ENCODE measurements at places on chromosomes 7 and 10.

- DNase-seq = no peak
Measured at GRCh38 chr10:93565446-93565845, 1.0 kb upstream of the FFAR4 start.

GRCh38 chr10:8036506-8037198 lies 17.8 kb upstream of the GATA3 start:
- no peak for DNase-seq

DNA sequence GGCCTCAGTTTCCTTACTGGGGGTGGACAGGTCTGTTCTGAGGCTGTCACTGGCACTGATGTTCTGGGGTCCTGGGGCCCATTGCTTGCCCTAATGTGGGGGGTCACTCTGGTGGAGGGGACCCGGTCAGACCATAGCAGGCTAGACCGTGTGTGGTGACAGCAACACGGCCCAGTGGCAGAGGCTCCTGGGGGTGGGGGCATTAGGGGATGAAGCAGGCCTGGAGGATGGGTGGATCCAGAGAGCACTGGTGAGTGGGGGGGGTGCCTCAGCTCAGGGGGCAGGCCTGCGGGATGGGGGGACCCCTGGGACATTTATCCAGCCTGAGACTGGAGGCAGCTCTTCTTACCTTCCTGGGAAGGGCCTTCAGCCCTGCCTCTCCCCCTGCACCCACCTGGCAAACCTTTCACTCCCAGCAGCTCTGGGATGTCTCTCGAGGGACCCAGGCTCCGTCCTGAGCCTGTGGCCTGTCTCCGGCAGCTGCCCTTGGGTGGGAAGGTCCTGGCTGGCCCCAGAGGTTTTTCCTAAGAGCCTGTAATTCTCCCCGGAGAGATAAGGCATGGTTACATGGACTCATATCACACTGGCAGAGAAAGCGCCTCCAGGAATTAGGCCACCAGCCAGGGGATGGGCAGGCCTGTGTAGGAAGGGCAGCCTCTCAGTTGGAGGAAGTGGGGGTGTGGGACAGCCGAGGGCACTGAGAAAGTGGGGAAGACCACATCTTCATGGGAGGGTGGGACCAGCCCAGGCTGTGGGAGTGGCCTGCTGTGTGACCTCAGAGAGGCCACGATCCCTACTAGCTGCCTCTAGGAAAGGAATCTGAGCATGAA lies 147.7 kb downstream of the UBE2H start:
- no peak for DNase-seq

DNA sequence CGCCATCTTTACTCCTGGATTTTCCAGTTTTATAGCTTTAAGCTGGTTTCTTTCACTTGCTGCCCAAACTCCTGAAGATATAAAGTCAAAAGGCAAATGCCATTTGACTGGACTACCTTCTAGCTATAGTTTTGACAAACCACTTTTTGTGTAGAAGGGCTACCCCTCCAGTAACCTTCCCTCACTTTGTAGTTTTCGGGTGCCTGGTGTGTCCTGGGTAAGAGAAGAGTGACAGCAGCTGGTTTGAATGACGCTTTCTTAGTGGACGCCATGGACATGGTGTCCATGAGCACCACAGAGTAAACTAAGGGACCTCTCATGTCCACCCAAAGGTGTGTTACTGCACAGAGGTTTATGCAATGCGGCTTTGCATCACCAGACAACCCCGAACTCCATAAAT lies 21.2 kb upstream of the PITRM1 start:
- DNase-seq = no peak

- no peak for DNase-seq
Measured at GRCh38 chr10:118102121-118102520, 55.4 kb upstream of the RAB11FIP2 start.

- no peak for DNase-seq
Measured at GRCh38 chr10:21273400-21273968, 252.0 kb downstream of the SKIDA1 start.

DNA sequence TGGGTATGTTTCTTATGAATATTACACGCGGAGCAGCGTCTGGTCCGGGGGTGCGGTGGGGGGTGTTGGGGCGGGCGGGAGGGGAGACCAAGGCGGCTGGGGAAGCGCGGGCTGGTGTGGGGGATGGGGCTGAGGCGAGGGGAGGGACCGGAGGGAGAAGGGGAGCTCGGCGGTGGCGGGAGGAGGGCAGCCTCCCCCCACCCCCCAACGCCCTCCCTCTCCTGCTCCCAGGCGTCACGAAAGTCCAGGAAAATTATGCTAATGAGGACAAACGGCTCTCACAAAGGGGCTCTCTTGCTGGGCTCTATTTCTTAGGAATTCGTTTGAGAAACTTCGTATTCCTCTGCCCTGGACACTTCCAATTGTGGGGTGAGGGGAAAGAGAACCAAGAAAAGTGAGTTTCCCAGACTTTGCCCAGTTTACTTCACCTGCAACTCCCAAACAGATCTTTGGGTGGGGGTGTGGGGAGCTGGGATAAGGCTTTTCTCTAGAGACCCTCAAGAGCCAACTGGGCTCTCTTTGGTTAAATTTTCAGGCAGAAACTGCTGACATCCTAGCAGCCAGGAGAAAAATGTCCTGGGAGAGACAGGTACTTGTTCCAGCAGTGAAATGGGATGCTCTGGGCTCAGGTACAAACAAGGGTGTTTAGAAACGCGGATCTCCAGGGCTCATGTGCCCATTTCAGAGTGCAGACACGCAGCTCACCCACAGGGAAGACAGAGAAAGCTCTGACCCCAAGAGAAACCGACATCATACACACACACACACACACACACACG lies 11.7 kb upstream of the HOXA2 start:
- DNase-seq = no peak

GRCh38 chr10:43230909-43231522 lies 35.8 kb downstream of the RASGEF1A start:
- DNase-seq = no peak

DNA sequence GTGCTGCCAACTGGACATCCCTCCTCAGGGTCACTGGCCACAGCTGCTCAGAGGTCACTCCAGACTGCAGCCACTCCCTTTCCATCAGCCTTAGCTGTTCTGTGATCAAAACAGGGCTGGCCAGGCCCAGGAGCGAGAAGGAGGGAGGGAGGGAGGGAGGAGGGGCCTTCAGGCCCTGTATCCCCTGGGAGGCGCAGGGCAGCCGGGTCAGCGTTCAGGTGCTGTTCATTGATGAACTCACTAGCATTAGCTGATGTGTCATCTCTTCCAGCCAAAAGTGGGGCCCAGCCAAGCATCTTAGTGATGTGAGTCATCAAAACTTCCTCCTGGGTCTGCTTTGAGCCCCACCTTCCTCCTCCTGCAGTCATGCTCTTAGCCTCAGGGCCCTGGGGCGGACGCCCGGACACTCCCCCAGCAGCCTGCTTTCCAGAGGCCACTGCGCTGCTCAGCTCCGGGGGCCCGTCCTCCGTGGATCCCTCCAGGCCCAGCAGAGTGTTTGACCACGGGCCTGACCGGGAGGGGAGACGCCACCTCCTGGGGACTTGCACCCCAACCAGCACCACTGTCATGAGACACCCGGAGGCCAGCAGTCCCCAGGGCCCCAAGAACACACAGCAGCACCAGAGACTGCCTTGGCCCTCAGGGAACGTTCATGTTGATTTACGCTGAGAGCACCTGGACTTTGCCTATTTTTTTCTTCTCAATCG lies 149.2 kb downstream of the PRKAG2 start:
- DNase-seq = no peak

DNA sequence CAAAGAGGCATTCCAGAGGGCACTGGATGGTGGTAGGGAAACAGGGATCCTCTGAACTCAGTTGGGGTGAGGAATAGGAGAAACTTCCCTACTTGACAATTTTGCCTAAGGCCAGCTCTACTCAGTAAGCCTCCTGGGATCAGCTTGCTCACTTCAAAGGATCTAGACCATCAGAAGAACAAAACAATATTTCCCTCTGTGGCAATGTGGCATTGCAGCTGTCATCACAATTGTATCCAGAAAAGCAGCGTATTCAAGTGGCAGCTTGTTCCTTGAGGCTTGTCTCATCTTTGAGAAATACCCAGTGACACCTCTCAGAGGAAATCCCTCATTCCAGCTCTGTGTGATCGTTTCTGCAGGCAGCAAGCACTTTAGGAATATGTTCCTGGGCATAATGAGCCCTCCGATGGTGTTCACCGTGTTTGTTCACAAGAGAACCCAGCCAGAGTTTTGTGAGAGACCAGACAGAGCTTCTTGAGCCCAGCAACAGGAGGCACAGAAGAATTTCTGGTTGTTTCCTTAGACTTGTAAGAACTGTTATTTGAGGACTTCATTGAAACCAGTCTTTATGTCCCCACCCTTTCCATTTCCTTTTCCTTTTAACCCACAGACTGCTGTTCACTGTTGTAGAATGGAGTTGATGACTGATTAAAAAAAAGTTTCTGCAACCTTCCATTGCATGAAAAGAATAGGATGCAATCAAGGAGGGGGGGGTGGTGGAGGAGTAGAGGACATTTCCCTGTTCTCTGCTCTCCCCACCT lies 747.3 kb downstream of the LRMDA start:
- DNase-seq = no peak

GRCh38 chr7:50688226-50688590 lies 94.5 kb downstream of the GRB10 start:
- DNase-seq = no peak

- no peak for DNase-seq
Measured at GRCh38 chr10:2619916-2620315, 447.4 kb upstream of the PFKP start.

DNA sequence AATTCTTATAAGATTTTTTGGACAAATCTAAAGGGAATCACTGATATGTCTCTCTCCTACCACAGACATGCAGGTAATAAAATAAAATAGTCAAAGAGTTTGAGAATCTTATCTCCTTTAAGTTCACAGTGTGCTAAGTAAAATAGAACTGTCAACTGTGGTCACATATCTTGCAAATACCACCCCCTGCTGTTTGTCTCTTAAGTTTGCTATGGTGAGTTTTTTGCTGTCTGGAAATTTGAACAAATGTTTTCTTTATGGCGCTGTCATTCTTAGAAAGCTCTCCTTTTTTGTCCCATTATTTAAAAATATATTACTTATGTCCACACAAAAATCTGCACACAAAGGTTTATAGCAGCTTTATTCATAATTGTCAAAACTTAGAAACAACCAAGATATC lies 19.6 kb downstream of the GIMAP5 start:
- no peak for DNase-seq

GRCh38 chr7:132607656-132608055 lies 31.4 kb upstream of the PLXNA4 start:
- DNase-seq = no peak

DNA sequence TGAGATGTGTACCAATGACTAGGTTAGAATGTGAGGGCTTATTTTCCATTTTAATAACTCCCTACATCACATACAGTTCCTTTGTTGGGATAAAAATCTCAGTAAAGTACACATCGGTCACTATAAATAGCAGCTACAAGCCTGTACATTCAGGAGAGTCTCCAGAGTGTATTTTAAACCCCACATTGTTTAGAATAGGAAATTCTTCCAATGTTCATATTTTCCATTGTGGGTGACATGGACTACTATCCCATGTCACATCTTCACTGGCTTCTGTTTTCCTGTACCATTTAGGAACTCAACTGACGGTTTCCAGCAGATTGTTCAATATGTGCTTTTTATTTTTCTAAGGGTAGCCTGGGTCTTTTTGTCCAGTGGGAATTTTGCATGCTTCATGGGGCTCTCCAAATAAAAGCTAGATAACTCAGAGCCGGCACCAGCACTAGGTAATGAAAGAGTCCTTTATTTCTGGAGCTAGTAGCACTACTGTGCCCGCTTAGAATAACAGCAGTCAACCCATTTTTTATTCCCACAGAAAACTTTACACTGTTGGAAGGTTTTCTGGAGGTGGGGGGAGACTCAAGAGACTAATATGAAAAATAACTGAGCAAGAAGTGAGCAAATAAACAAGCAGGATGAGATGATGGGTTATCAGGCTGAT lies 100.5 kb downstream of the CALD1 start:
- no peak for DNase-seq

GRCh38 chr10:7525314-7526016 lies 114.6 kb upstream of the SFMBT2 start:
- no peak for DNase-seq

GRCh38 chr7:42142089-42142488 lies 94.9 kb downstream of the GLI3 start:
- no peak for DNase-seq

DNA sequence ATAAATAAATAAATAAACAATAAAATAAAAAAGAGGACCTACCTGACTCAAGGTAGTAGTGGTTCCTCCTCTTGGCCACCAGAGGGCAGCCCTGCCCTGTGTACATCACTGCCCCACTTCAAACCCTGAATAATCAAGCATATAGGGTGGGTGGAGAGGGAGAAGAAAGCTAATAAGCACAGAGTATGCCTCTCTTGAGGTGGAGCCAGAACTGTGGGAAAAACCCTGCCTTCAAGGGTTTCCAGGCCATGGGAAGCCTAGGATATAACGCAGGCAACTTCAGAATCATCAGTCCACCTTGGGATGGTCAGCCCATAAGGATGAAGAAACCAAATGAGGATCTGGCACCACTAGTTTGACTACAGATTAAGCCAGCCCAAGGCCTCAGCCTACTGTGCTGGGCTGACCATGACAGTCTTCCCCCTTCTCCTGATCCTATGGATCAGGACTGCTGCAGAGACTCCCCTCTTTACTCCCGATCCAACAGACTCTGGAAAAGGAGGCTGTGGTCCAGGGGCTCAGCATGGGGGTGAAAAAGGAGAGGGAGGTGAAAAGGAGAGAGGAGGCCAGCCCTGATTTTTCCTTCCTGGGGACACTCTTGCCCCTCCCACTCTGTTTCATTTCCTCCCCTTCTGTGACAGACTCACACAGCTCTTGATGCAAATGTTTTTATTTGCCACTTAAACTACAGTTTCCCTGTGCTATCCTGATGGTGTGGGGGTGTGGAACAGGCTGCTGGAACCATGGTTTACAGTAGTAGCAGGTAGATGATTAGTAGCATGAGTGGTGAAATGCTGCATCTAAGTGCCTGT lies 10.1 kb downstream of the AVPI1 start:
- no peak for DNase-seq

DNA sequence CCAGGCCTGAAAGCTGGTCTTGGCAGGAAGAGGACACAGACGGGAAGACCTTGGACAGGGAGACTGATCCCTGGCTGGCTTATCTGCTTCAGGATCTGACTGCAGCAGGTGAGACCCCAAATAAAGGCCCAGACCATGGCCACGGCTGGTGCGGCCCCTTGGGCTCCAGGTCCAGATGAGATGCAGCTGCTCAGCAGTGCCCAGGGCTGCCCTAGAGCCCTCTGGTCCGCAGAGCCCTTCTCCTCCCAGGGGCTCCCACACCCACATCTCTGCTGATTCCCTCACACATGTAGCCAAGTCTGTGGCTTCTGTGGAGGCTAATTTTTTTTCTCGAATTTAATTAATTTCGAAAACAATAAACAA lies 46.3 kb downstream of the VIPR2 start:
- no peak for DNase-seq

GRCh38 chr10:71893920-71894319 lies 42.9 kb upstream of the PSAP start:
- no peak for DNase-seq

DNA sequence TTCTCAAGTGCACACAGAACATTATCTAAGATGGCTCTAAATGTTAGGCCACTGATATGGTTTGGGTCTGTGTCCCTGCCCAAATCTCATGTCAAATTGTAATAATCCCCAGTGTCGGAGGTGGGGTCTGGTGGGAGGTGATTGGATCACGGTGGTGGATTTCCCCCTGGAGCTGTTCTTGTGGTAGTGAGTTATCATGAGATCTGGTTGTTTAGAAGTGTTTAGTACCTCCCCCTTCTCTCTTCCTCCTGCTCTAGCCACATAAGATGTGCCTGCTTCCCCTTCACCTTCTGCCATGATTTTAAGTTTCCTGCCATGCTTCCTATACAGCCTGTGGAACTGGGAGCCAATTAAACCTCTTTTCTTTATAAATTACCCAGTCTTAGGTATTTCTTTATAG lies 11.2 kb upstream of the GSTK1 start:
- no peak for DNase-seq

Data from T-helper 22 cell (primary cell).